ENCODE measurements at places on chromosomes 1 and 21.

- no peak for DNase-seq
Observed at GRCh38 chr1:102942324-102942723, 166.0 kb downstream of the COL11A1 start.

GRCh38 chr1:106292130-106292529 lies 764.3 kb upstream of the PRMT6 start:
- DNase-seq: no peak

DNA sequence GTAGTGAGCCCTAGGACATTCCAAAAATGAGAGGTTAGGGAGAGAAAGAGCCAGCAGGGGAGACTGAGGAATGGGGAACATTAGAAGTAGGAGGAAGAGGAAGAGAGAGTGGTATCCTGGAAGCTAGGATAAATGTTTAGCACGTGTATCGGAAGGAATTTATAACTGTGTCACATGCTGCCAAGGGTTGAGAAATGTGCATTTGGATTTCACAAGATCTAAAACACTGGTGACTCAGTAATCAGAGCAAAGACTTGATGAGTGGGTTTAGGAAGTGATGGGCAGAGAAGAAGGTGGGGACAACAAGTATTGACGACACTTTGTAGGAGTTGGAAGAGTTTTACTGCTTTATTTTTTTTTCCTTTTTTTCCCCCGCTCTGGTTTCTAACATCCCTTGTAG lies 193.9 kb downstream of the FMN2 start:
- no peak for DNase-seq

GRCh38 chr1:160284220-160284781 lies 632 bp downstream of the PEX19 start:
- no peak for DNase-seq
